ENCODE measurements at places on chromosomes 2 and 18. TPM values are rescaled to one million over a fixed set of nuclear protein-coding genes. Genes with fewer than 3 reads are reported as not detected.

GRCh38 chr2:205047273-205047839 lies 502.1 kb downstream of the PARD3B start:
- DNase-seq: no peak

DNA sequence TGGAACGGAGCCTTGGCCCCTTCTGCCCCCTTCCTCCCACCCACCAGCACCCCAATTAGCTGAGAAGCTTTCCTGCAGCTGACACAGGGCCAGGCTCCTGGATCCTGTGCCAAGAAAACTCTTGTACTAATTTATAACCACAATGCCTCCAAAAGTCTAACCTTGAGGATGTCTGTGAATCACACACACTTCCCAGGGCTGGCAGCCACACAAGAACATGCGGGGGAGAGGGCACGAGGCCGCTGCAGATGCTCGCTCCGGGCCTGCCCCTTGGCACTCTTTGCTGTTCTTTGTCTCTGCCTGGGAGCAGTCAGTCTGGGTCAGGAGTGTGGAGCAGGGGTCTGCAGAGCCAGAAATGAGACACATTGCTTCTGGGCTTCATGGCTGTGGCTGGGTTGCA lies 62.7 kb upstream of the KIF5C start:
- peak; percentile 73 for DNase-seq

- no peak for DNase-seq
Observed at GRCh38 chr2:20451341-20451740, 4.5 kb downstream of the RHOB start.

GRCh38 chr2:117512307-117512706 lies 302.2 kb upstream of the DDX18 start:
- DNase-seq: no peak

ELP2 gene
- 53.0 TPM for total RNA-seq

UGT1A3 gene
- total RNA-seq: not detected

MYO1B gene
- total RNA-seq: 47.3 TPM

CDK15 gene
- total RNA-seq: 0.24 TPM

ASIC4 gene
- total RNA-seq: not detected

All from heart left ventricle (tissue), 16 donors.